Stimulated activated CD4-positive, alpha-beta T cell treated with anti-CD3 and anti-CD28 coated beads, Interleukin-1b, Interleukin-23, amount 100 ng/mL, for 1 hour (primary cell): ENCODE measurements at places on chromosomes 5 and 9.

GRCh38 chr9:113648048-113648447 is 184.5 kb downstream of the RGS3 start:
- no peak for DNase-seq

- no peak for DNase-seq
These were observed 42.6 kb upstream of the PDZD2 start for GRCh38 chr5:31596354-31596753.

GRCh38 chr5:135551593-135552447 is 16.1 kb upstream of the NEUROG1 start:
- DNase-seq: peak; percentile 28

- DNase-seq: no peak
These were observed 242.1 kb downstream of the FSTL4 start for GRCh38 chr5:133370036-133370831.

DNA sequence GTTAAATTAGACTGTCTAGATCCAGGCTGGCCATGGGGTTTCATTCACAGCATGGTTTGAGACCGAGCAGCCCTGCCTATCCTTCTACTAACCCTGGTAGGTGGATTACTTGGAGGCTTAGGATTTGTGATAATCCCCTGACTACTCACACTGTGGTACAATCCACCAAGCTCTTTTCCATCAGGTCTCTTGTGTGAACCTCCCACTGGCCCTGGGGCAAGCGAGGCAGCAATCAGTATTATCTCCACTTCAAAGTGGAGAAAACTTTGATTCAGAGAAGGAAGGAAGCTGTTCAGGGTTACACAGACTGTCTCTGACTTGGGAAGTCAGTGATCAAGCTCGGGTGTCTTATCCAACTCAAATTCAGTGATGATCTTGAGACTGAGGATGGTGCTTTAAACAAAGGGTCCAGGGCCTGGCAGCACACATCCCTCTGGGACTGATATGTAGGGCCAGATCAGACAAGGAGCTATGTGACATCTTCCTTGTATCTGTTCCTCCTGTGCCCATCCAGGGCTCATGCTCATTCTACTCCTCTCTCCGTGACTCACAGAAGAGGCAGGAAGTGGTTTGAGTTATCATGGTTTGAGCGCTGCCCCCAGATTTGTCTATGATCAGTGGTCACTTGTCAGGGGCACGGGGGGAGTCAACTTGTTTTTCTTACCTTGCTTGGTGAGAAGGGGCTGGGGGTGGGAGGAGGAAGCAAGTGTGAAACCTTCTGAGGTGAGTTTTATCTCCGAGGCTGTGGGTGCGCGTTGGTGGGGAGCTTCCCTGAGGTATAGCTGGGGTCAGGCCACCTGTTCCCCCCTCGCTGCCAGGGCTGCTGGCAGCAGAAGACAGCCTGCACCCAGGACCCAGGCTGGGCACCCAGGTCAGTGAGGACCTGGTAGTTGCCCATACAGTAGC is 48.6 kb downstream of the RGS3 start:
- DNase-seq: peak; percentile 25

DNA sequence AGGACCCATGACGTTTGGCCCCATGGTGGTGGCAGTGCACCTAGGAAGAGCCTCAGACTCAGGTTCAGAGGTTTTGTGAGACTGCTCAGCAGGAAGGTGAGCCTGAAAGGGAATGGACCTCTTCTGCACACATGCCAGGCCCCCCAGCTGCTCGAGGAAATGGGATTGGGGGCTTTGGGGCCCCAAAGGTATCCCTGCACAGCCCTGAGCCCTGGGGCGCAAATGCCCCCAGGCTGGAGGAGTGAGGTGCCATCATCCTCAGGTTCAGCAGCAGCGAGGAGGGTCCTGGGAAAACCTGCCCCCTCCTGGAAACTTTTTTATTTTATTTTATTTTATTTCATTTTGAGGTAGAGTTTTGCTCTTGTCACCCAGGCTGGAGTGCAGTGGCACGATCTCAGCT is 171.8 kb upstream of the MVB12B start:
- no peak for DNase-seq

GRCh38 chr9:92638621-92639101 is 31.3 kb downstream of the IPPK start:
- no peak for DNase-seq

- DNase-seq: no peak
These were observed 1.6 kb upstream of the RPS6 start for GRCh38 chr9:19381656-19382055.

DNA sequence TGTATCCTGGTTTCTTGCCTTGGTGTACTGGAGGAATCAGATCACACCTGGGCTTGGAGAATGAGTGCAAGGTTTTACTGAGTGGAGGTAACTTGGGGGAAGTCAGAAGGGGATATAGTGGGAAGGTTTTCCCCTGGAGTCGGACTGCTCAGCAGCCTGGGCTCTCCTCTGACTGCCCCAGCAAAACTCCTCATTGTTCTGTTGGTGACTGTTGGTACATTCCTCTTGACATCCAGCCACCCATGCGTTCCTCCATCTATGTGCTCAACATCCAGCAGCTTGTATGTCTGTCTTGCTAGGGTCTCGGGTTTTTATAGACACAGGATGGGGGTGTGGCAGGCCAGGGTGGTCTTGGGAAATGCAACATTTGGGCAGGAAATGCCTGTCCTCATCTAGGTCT is 96.0 kb downstream of the ZFAND5 start:
- no peak for DNase-seq

DNA sequence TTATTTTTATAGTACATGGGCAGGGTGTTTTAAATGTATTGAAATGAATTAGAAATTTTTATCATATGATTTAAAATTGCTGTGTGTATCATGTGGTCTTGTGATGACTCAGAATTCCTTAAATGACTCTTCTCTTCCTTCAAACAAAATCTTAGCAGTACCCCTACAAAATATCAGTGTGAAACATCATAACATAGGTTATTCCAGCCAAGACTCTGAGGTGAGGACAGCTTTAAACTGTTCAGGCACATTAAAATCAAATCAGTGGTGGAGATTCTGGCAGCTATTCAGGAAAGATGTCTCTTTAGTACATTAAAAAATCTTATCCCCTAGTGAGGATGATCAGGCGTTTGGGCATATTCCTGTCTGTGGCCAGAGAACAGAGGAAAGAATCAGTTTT is 174.0 kb downstream of the MAN2A1 start:
- DNase-seq: no peak

DNA sequence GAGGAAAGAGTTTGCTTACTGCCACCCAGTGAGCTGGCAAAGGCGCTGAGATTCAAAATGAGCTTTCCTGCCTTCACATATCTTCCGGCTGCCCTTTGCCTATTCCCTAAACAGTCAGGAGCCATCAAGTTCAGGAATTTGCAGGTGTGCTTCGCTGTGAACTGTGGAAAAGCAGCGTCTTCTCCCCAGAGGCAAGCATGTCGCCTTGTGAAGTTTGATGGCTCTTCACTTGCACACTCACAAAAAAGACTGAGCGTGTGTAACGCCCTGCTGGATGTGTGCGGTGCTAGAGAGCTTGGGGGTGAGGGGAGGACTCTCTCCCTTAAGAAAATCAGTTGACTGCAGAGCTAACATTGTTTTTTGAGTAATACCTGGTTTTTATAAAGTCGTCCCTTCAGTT is 288.7 kb downstream of the DOCK8 start:
- DNase-seq: no peak
